Stimulated activated CD4-positive, alpha-beta T cell treated with anti-CD3 and anti-CD28 coated beads, Interleukin-4, amount 100 ng/mL, for 24 hours (primary cell): ENCODE measurements at places on chromosomes 4 and X.

DNA sequence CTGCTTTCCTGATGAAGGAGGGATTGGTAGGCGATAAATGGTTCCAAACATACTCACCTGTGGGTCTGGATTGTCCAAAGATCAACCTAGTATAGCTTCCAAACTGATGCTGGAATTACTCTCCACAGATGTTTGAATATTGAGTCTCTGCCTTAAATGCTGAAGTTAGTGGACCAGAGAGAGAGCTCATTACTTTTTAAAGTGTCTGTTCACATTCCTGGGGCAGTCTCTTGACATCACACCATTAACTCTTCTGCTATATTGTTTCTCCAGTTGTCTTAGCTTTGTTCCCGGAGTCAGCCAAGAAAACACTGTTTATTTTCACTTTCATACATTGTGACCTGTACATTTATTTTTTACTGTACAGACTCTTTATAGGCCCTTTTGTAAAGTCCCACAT lies 35.4 kb downstream of the ARHGEF38 start:
- no peak for DNase-seq

GRCh38 chrX:39907964-39908661 lies 189.6 kb downstream of the BCOR start:
- no peak for DNase-seq

- no peak for DNase-seq
Measured at GRCh38 chr4:1077711-1078477, 35.5 kb downstream of the RNF212 start.

GRCh38 chr4:38078590-38079421 lies 118.6 kb downstream of the PTTG2 start:
- peak; percentile 11 for DNase-seq

GRCh38 chrX:133602881-133603280 lies 187.6 kb upstream of the GPC4 start:
- no peak for DNase-seq

DNA sequence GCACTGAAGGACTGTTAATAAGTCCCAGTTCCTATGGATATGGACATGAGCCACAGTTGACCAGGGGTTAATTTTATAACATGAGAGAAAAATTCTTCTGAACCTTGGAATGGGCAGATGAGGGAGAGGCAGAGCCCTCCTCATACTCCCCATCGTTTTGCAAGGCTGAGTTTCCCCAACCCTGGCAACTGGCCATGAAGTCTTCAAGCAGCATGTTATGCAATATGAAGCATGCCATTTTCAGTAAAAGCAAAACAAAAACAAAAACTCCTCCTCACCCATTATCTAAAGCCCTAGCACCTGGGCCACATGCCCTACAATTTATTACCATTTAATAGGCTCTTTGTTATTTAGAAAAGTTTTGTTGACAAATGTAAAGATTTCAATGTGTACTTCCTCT lies 64.5 kb downstream of the GPC4 start:
- no peak for DNase-seq

- no peak for DNase-seq
Measured at GRCh38 chrX:109643687-109644086, 18.7 kb upstream of the KCNE5 start.

DNA sequence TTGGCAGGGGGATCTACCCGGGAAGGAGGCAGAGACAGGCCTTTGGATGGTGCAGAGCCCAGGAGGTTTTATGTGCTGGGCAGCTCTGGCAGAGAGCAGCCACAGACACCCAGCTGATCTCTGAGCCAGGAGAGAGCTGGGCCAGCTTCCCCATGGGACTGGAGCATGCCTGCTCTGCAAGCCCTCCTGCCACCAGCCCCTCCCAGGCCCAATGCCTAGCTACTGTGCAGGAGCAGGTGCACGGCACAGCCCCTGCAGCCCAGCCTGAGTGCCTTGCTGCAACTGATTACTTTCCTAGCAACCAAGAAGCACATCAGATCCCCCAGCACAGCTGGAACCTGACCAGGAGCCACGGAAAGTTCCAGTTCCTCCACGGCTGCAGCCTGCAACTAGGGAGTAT lies 57.8 kb upstream of the BEND2 start:
- no peak for DNase-seq

DNA sequence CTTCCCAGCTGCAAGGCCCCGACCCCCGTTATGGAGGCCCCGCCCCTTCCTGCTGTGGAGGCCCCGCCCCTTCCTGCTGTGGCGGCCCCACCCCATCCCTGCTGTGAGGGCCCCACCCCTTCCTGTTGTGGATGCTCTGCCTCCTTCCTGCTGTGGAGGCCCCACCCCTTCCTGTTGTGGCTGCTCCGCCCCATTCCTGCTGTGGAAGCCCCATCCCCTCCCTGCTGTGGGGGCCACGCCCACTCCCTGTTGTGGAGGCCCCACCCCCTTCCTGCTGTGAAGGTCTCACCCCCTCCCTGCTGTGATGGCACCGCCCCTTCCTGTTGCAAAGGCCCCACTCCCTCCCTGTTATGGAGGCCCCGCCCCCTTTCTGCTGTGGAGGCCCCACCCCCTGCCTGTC lies 104.9 kb upstream of the PSAPL1 start:
- peak; percentile 17 for DNase-seq
